ENCODE measurements at places on chromosomes 1 and 21. TPM values are rescaled to one million over a fixed set of nuclear protein-coding genes. Genes with fewer than 3 reads are reported as not detected.

The MATN1 gene
- total RNA-seq, result 0.50 TPM

The CA6 gene
- total RNA-seq, result not detected

The USP16 gene
- total RNA-seq, result 47.0 TPM

The ZSWIM5 gene
- 9.7 TPM for total RNA-seq

The OR2M7 gene
- not detected for total RNA-seq

The GPR25 gene
- not detected for total RNA-seq

GRCh38 chr1:147717051-147717705, 43.2 kb downstream of the GJA5 start:
- H3K4me1 ChIP-seq, result no peaks in the 10 kb centered on the region
- no peak overlapping the region for H3K27ac ChIP-seq
- no peak for DNase-seq
- no peak overlapping the region for H3K4me3 ChIP-seq
- H3K36me3 ChIP-seq, result no peaks in the 10 kb centered on the region

DNA sequence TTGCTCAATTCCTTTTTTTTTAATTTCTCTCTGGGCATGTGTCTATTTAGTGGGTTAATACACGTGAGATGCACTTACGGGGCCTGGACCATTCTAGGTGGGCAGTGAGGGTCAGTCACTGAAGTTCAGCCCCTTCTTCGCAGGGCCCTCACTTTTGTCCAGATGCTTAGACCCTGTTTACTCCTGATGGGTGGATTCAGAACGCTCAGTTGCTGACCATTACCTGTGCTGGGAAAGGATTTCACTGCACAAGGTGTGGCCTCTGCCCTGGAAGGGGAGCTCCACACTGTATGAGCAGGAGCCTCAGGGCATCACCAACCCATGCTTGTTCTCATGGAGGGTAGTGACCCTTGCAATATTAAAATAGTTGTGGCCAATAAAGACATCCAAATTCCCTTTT, 4.5 kb downstream of the PRAMEF12 start:
- H3K27me3 ChIP-seq, result no peaks in the 10 kb centered on the region
- H3K36me3 ChIP-seq, result no peaks in the 10 kb centered on the region
- no peak overlapping the region for H3K27ac ChIP-seq
- no peak overlapping the region for H3K4me3 ChIP-seq

- no peak overlapping the region for H3K4me3 ChIP-seq
- H3K4me1 ChIP-seq, result peaks cover 8% of the 10 kb centered on the region
- H3K36me3 ChIP-seq, result peaks cover 3% of the 10 kb centered on the region
- DNase-seq, result no peak
- H3K27ac ChIP-seq, result no peak overlapping the region
Measured at GRCh38 chr1:43232482-43232881, 37.3 kb upstream of the TMEM125 start.

- peak overlapping the region; percentile 92 for H3K27ac ChIP-seq
- DNase-seq, result peak; percentile 19
- H3K4me1 ChIP-seq, result peaks cover 13% of the 10 kb centered on the region
- H3K36me3 ChIP-seq, result peaks cover 13% of the 10 kb centered on the region
- H3K27me3 ChIP-seq, result no peaks in the 10 kb centered on the region
Measured at GRCh38 chr1:246930830-246931548, 759 bp downstream of the AHCTF1 start.

DNA sequence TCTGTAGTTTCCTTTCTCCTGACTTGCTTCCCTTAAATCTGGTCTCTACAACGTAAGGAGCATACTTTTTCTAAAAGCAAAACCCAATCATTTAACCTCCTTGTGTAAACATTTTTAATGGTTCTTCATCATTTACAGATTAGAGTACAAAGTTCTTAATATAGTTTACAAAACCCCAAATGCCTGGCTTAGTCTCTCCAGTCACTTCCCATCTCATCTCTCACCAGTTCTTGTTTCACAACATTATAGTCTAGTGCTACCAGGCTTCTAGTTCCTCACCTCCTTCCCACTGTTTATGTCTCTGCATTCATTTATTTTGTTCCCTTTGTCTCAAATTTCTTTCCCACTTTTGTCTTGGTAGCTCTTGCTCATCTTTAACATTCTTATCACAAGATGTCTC, 168.4 kb downstream of the FASLG start:
- H3K27ac ChIP-seq, result no peak overlapping the region
- H3K27me3 ChIP-seq, result no peaks in the 10 kb centered on the region
- H3K36me3 ChIP-seq, result no peaks in the 10 kb centered on the region
- H3K4me1 ChIP-seq, result no peaks in the 10 kb centered on the region
- DNase-seq, result no peak
- no peak overlapping the region for H3K4me3 ChIP-seq

- H3K4me3 ChIP-seq, result peak overlapping the region; percentile 46
- H3K27ac ChIP-seq, result no peak overlapping the region
- H3K27me3 ChIP-seq, result peaks cover 24% of the 10 kb centered on the region
- H3K4me1 ChIP-seq, result peaks cover 13% of the 10 kb centered on the region
- H3K36me3 ChIP-seq, result no peaks in the 10 kb centered on the region
- DNase-seq, result no peak
Measured at GRCh38 chr1:148263906-148264255, 111.8 kb upstream of the NBPF11 start.

DNA sequence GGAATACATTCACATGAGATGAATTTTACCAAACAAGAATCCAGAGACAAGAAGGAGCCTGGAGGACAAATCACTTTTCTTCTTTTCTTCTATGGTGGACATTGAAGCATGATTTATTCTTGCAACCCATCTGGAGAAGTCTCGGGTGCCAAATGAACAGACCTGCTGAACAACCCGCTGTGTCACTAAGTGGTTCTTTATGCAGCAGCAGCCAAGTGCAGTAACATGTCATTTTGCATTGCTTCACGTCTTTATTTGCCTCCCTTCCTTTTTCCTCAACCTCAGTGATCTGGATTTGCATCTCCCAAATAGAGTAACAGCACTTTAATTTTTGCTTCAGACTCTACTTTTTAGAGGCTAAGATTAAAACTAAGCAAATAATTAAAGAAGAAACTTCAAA, 50.0 kb upstream of the TENT5C start:
- no peak for DNase-seq
- H3K27ac ChIP-seq, result no peak overlapping the region
- no peak overlapping the region for H3K4me3 ChIP-seq
- H3K27me3 ChIP-seq, result no peaks in the 10 kb centered on the region
- H3K36me3 ChIP-seq, result no peaks in the 10 kb centered on the region

DNA sequence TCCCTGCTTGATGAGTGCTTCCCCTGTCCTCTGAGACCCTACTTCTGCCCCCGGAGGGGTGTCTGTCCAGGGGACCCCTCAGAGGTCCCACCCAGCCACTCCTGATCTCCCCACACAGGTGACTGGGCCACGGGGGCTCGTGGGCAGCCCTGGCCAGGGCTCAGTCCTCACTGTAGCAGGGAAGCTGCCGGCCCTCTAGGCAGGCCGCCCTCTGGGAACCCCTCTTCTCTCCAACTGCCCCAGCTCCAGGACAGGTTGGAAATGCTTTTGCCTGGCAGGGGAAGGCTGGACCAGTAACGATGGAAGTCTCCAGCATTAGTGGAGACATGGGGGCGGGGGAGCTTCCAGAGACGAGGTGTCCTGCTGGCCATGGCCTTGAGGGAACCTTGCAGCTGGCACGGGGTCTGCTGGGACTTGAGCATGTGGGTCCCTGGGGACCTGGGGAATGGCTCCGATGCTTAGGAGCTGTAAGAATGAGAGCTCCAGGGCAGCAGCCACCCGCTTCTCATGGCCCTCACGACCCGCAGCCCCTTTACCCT, 3.1 kb upstream of the FNDC10 start:
- peaks cover 35% of the 10 kb centered on the region for H3K4me1 ChIP-seq
- no peak for DNase-seq
- peaks cover 35% of the 10 kb centered on the region for H3K36me3 ChIP-seq
- H3K4me3 ChIP-seq, result no peak overlapping the region
- H3K27me3 ChIP-seq, result peaks cover 17% of the 10 kb centered on the region

- no peak overlapping the region for H3K4me3 ChIP-seq
- DNase-seq, result peak; percentile 48
- H3K27ac ChIP-seq, result no peak overlapping the region
- H3K4me1 ChIP-seq, result no peaks in the 10 kb centered on the region
Measured at GRCh38 chr1:241586905-241587512, 53.2 kb downstream of the CHML start.

DNA sequence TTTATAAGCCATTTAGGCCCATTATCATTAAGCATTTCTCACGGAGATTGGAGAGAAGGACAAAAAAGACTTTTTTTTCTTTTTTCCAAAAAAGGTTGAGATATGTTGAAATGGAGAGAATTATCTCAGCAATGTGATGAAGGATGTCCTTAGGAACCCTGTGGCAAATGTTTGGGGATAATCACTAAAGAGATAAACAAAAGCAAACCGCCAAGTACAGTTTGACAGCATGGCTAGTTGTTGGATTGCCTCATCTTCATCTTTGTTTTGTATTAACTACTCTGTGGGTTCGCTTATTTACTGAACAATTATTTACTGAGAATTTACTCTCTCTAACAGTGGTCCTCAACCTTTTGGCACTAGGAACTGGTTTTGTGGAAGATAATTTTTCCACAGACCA, 97.4 kb upstream of the HP1BP3 start:
- no peak overlapping the region for H3K4me3 ChIP-seq
- no peaks in the 10 kb centered on the region for H3K4me1 ChIP-seq
- H3K27me3 ChIP-seq, result no peaks in the 10 kb centered on the region
- no peak overlapping the region for H3K27ac ChIP-seq
- no peak for DNase-seq

DNA sequence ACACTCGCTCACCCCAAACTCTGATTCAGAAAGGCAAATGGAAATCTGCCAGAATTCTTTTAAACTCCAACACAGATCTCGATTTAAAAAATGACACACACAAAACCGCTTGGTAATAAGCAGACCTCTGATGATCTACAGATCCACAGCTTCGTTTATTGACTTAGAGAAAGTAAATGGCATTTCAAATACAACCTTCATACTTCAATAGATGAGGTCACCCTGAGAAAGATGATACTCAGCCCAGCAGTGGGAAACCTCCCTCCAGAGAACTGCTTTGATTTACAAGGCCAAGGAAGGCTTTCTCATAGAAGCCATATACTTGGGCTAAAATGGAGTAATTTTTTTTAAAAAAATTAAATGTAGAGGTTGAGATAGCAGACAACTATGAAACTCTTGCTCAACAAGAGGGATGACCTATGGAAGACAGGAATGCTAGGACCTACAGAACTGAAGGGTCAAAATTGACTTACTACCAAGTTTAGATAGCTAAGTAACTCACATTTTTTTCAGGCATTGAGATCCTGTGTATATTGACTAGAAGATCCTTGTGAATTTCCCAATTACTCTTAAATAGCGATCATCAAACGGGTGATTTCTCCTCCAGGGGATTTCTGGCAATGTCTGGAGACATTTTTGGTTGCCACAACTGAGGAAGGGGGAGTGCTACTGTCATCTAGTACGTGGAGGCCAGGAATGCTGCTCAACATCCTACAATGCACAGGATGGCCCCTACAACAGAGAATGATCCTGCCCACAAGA, 143.9 kb downstream of the CLIC6 start:
- peaks cover 2% of the 10 kb centered on the region for H3K4me1 ChIP-seq
- no peak for DNase-seq
- H3K27me3 ChIP-seq, result no peaks in the 10 kb centered on the region

DNA sequence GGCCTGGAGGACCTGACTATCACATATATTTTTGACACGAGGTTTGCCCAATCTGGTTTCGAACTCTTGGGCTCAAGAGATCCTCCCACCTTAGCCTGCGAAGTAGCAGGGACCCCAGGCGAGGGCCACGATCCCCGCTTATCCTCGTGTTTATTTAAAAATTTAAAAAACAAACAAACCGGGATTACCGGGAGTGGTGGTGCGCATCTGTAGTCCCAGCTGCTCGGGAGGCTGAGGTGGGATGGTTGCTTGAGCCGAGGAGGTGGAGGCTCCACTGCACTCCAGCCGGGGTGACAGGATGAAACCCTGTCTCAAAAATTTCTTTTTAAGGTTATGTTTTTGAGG, 452 bp upstream of the EXOSC10 start:
- peaks cover 28% of the 10 kb centered on the region for H3K36me3 ChIP-seq
- H3K4me3 ChIP-seq, result peak overlapping the region; percentile 78
- H3K27ac ChIP-seq, result peak overlapping the region; percentile 59
- peaks cover 4% of the 10 kb centered on the region for H3K4me1 ChIP-seq

GRCh38 chr21:43825242-43825935, 36.0 kb downstream of the RRP1 start:
- H3K27me3 ChIP-seq, result no peaks in the 10 kb centered on the region
- H3K4me3 ChIP-seq, result no peak overlapping the region
- peaks cover 2% of the 10 kb centered on the region for H3K36me3 ChIP-seq

GRCh38 chr1:6080469-6080868, 34.8 kb downstream of the KCNAB2 start:
- H3K27ac ChIP-seq, result no peak overlapping the region
- no peak overlapping the region for H3K4me3 ChIP-seq
- no peaks in the 10 kb centered on the region for H3K27me3 ChIP-seq
- H3K4me1 ChIP-seq, result peaks cover 45% of the 10 kb centered on the region

- H3K27me3 ChIP-seq, result no peaks in the 10 kb centered on the region
- H3K27ac ChIP-seq, result no peak overlapping the region
- H3K36me3 ChIP-seq, result no peaks in the 10 kb centered on the region
- DNase-seq, result no peak
Measured at GRCh38 chr1:29629814-29630516, 393.6 kb downstream of the PTPRU start.

- no peaks in the 10 kb centered on the region for H3K4me1 ChIP-seq
- no peak for DNase-seq
- H3K36me3 ChIP-seq, result peaks cover 11% of the 10 kb centered on the region
- no peak overlapping the region for H3K4me3 ChIP-seq
- H3K27ac ChIP-seq, result no peak overlapping the region
- no peaks in the 10 kb centered on the region for H3K27me3 ChIP-seq
Measured at GRCh38 chr21:46477765-46478164, 19.1 kb downstream of the DIP2A start.

DNA sequence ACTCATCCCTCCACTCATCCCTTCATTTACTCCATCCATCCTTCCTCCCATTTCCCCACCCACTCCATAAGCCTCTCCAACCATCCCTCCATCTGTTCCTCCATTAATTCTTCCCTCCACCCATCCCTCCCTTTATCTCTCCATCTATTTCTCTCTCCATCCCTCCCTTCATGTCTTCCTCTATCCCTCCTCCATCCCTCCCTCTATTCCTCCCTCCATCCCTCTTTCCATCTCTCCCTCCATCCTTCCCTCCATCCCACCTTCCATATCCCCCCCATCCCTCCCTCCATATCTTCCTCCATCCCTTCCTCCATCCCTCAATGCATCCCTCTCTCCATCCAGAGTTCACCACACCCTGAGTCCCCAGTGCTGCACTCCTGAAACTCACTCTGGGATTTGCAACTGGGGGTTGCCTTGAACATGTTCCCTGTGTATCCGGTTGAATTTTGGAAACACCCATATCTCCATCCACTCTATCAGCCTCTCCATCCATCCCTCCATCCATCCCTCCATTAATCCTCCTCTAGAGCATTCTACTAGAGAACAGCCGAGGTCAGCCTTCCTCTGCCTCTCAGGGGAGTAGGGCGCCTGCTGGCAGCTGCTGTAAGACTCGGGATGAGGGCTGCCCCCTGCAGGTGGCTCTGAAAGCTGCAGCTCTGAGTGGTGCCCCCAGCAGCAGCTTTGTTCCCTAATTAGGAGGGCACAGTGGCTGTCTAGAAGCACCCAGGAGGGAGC, 39.4 kb downstream of the ABCG1 start:
- H3K4me3 ChIP-seq, result no peak overlapping the region
- DNase-seq, result no peak
- H3K36me3 ChIP-seq, result no peaks in the 10 kb centered on the region
- H3K4me1 ChIP-seq, result peaks cover 78% of the 10 kb centered on the region
